AG20443 (cell line): ENCODE measurements at places on chromosomes 5 and 9.

GRCh38 chr5:173909199-173909598 lies 21.1 kb downstream of the CPEB4 start:
- no peak for DNase-seq

GRCh38 chr9:3842839-3843238 lies 317.0 kb upstream of the RFX3 start:
- no peak for DNase-seq

GRCh38 chr5:35821513-35821912 lies 35.2 kb upstream of the IL7R start:
- no peak for DNase-seq

DNA sequence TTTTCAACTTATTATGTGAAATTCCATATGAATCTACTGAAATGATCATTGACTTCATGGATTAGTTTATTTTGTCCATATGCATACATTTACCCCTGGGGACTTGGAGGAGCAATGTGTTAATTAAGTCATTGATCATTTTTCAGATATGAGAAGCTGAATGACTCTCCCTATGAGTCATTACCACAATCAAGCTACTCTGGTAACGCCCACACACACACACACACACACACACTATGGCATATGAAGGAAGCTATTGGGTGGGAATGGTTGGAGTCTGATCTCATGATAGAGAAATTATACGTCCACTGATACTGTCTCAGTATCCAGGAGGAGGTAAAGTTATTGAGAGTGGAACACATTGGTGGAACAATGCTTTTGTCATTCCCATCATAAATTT lies 528.9 kb downstream of the AGTPBP1 start:
- DNase-seq, result peak; percentile 53

- peak; percentile 56 for DNase-seq
Measured at GRCh38 chr5:54360089-54360488, 49.7 kb upstream of the ARL15 start.

DNA sequence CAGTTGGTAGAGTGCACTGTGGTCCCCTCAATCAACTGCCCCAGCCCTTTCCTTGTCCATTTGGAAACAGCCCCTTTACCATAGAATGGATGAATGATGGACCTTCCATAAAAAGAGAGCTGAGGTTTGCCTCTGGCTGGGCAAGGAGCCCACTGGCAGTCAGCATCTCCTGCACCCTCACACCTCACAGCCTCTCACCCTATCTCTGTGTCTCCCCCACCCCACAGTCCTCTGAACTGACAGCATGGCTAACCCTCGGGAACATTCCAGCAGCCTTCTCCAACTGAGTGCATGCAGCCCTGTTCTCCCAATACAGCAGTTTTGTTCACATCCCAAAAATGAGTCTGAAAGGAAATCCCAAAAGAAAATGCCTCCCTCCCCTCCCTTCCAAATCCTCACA lies 51.7 kb downstream of the RETREG1 start:
- DNase-seq, result no peak

GRCh38 chr5:56409331-56410190 lies 176.4 kb upstream of the ANKRD55 start:
- DNase-seq, result peak; percentile 39

GRCh38 chr5:53069626-53070025 lies 39.9 kb downstream of the MOCS2 start:
- DNase-seq, result peak; percentile 68

DNA sequence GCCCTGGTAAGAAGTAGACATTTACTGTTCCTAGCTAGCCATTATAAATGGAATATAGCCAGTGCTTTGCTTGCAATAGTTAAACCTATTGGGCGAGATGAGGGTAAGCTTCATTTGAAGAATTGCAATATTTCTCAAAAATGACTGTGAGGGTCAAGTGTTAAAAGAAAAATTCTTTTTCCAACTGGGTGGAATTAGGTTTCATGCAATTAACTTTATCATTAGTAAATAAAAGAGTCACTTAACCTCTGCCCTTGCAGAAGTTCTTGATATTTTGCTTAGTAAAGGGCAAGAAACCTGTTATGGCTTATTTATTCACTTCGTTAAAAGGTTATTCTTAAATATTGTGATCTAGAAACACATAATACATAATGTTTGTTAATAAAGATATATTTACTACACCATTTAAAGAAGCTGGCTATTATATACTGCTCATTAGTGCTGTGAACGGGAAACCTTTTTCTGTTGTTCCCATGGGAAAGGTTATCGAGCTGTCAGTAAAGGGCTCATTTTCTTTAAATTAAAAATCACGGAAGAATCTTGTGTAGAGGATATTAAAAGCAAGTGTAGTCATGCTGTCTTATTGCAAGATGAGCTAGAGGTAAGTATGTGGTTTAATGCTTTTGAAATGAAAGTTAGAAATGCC lies 370.5 kb downstream of the CSNK1G3 start:
- no peak for DNase-seq

- DNase-seq, result no peak
Measured at GRCh38 chr9:19551124-19551929, 142.5 kb downstream of the ACER2 start.

DNA sequence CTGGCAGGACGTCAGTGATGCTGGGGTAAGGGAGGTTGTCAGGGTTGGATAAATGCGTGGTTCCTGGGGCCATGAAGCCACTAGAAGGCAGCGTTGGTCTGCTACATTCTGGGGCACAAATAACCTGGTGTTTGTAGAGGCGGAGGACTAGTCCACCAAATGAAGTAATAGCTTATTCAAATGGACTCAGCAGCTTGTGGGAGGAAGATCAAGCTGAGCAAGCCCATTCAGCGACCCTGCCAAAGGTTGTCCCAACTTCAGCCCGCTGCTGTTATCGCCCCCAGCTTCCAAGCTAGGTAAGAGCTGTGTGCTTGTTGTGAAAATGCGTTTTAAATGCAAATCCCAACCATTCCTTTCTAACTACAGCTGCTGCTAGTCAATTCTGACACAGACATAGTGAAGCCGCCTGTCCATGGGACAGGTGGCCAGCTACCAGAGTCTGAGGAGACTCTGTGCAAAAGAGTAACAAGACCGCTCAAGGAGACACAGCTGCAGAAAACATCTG lies 7.6 kb upstream of the FAM240B start:
- DNase-seq, result no peak

GRCh38 chr5:132003170-132003744 lies 8.2 kb downstream of the ACSL6 start:
- DNase-seq, result no peak

DNA sequence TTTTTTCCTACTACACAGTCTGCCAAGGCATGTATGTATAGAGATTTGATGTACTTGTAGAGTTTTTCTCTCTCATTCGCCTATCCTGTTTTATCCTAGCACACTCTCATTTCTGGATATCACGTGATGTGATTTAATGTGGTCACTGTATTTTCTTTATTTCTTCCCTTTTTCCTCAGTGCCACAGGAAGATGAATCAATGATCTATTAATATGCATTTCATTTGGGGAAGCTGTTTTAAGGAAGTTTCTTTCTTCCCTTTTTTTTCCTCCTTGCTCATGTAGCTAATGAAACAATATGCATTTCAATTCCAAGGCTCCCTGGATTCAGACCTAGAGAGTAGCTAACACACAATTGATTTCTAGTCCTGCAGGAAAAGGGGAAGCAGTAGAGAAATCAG lies 506.3 kb upstream of the WWC1 start:
- DNase-seq, result no peak

- DNase-seq, result no peak
Measured at GRCh38 chr9:126337729-126338372, 11.2 kb downstream of the MVB12B start.
